Activated T-cell treated with anti-CD3 and anti-CD28 coated beads, Interleukin-2, amount 50 U/mL, for 72 hours (primary cell): ENCODE measurements at places on chromosomes 16 and 17. TPM values are rescaled to one million over a fixed set of nuclear protein-coding genes. Genes with fewer than 3 reads are reported as not detected.

The EPN2 gene
- total RNA-seq, result 9.0 TPM

The KRT12 gene
- total RNA-seq, result not detected

The TMEM106A gene
- 11.7 TPM for total RNA-seq

The CFAP119 gene
- 4.7 TPM for total RNA-seq

The RHBDF1 gene
- total RNA-seq, result 0.31 TPM

The CDH8 gene
- total RNA-seq, result not detected

The CCL14 gene
- total RNA-seq, result not detected

The ARSG gene
- 24.6 TPM for total RNA-seq

The KCNJ16 gene
- not detected for total RNA-seq

The CD300LB gene
- not detected for total RNA-seq

The MYH1 gene
- total RNA-seq, result not detected

The SEPTIN12 gene
- total RNA-seq, result not detected

The FSCN2 gene
- 1.8 TPM for total RNA-seq

The KCTD19 gene
- total RNA-seq, result 8.5 TPM

The AGRP gene
- total RNA-seq, result not detected

The MYO15A gene
- 3.2 TPM for total RNA-seq

The CCL8 gene
- not detected for total RNA-seq

The EPOP gene
- total RNA-seq, result 30.3 TPM

The PYY gene
- not detected for total RNA-seq

The TEPSIN gene
- 55.0 TPM for total RNA-seq

The SMYD4 gene
- 30.6 TPM for total RNA-seq

The CA5A gene
- 0.22 TPM for total RNA-seq

The MRM3 gene
- 23.6 TPM for total RNA-seq

The KRT13 gene
- not detected for total RNA-seq

The TMEM100 gene
- not detected for total RNA-seq

The DDX52 gene
- total RNA-seq, result 33.5 TPM

The STX4 gene
- total RNA-seq, result 51.8 TPM

The RECQL5 gene
- total RNA-seq, result 58.5 TPM

The HASPIN gene
- 23.2 TPM for total RNA-seq

The CCT6B gene
- total RNA-seq, result 2.8 TPM

The MIS12 gene
- 39.6 TPM for total RNA-seq

The PDIA2 gene
- total RNA-seq, result 0.42 TPM

The CCL15 gene
- total RNA-seq, result not detected

The BOLA2B gene
- 87.3 TPM for total RNA-seq

The NLRC5 gene
- total RNA-seq, result 239 TPM

The VAT1L gene
- total RNA-seq, result not detected

The KRTAP29-1 gene
- total RNA-seq, result not detected

The MYH3 gene
- total RNA-seq, result 4.6 TPM

The GJC1 gene
- total RNA-seq, result 4.7 TPM

The ZNF629 gene
- total RNA-seq, result 3.7 TPM
